Stimulated activated CD8-positive, alpha-beta memory T cell treated with anti-CD3 and anti-CD28 coated beads, Interleukin-2, amount 100 ng/mL, for 48 hours (primary cell): ENCODE measurements at places on chromosomes 1 and 21.

DNA sequence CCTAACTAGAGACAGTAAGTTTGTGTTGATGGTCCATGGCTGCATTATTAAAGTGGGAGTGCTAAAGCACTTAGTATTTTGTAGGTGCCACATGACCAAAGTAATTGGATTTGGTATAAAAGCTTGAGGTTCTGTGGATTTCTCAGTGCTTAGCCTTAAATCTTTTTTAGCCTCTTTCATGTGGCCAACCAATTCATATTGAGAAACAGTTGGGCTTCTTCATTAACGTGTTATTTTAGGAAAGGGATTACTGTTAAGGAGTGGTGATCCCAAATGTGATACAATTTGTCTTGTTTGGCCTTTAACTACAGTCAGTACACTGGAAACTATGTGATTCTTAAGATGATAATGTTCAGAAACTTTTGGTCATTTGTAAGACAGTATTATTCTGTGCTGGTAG lies 25.5 kb downstream of the MAN1A2 start:
- DNase-seq, result no peak

- DNase-seq, result no peak
Observed at GRCh38 chr21:43758111-43758641, 17.9 kb downstream of the CSTB start.

DNA sequence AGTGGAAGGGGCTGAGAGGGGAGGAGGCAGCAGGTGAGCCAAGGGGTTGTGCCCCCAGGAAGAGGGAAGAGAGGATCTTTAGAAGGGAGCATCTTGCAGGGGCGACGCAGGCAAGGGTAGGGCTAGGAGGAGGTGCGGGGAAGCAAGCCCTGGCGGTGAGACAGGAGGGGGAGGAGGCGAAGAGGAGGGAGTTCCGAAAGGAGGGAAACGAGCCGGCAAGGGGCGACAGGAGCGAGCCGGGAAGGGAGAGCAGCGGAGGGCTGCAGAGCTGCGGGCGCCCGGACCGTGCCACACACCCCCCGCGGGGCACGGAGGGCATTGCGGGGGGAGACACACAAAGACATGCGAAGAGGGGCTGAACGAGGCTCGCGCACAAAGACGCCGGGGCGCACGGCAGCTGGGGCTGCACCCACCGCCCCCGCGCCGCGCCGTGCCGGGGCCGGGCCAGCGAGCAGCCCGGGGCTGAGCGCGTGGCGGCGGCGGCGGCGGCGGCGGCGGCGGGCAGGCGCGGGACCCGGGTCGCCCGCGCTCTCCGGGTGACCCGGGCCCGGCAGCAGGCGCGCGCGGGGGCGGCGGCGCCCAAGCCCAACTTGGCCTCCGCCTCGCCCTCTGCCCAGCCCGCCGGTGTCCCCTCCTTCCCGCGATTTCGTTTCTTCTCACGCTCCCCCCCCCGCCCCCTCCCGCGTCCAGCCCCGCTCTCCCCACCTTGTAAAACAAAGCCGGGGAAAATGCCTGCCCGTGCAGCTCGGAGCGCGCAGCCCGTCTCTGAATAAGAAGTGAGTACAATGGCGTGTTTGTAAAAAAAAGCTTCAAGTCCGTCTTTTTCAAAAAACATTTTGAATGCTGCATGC lies at the start of gene KCNK2:
KCNK2 (plus strand) TSS at position 206 of the 851 bp plus-strand sequence. CDS start 649 bp downstream, outside the sequence.
- DNase-seq, result no peak

DNA sequence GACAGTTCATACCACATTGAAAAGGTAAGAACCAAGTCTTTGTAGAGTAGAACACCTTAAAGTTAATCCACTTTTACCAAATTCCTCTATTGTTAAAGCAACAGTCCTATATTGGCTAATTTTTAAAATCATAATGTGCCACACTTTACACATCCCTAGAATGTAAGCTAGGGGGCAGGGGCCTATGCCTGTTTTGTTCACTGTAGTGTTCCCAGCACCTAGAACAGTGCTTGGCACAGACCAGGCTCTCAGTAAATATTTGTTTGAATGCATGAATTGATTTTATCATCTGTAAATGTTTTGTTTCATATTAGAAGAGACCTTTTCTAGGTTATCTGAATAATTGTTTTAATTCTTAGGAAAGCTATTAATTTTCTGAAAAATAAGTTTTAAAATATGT lies 9.1 kb downstream of the SMAP2 start:
- DNase-seq, result no peak

GRCh38 chr1:40834968-40835545 lies 27.1 kb downstream of the CITED4 start:
- DNase-seq, result no peak

DNA sequence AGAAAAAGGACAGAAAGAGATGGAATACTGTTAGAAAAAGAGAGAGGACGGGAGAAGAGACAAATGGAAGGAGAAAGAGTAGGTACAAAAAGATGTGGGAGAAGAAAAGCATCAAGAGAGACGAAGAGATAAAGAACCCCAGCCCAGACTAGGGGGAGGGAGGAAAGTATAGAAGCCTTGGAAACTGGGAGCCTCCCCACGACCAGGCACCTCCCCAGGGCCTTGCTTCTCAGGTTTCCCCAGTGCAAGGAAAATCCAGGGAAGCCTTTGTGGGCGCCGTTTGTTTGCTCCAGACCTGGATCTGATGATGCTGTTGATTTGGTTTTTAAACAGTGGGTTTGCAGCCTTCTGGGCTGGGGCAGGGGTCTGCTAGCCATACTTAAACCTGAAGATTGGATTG lies 15.2 kb upstream of the ALX3 start:
- DNase-seq, result no peak

GRCh38 chr1:97849345-97850340 lies 71.2 kb downstream of the DPYD start:
- DNase-seq, result no peak
